ENCODE measurements at places on chromosomes 7 and 10.

- DNase-seq: no peak
These were observed 47.2 kb downstream of the MALSU1 start for GRCh38 chr7:23346316-23346715.

DNA sequence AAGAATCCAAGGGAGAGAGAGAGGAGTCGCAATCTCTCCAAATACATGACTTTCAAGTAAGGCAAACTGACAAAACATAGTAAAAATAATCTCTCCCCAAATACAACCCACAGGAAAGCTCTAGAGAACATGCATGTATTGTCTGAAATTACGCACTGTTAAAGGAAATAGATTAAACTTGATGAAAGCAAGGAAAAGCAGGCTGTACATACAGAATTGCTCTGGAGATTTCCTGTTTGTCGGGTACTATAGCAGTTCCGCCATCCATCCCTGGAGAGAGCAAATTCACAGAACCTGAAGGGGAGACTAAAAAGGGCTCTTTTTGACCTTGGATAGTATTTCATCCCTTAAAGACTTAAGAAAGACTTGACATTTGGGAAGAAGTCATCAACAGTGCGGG lies 170.2 kb upstream of the BET1 start:
- no peak for DNase-seq

DNA sequence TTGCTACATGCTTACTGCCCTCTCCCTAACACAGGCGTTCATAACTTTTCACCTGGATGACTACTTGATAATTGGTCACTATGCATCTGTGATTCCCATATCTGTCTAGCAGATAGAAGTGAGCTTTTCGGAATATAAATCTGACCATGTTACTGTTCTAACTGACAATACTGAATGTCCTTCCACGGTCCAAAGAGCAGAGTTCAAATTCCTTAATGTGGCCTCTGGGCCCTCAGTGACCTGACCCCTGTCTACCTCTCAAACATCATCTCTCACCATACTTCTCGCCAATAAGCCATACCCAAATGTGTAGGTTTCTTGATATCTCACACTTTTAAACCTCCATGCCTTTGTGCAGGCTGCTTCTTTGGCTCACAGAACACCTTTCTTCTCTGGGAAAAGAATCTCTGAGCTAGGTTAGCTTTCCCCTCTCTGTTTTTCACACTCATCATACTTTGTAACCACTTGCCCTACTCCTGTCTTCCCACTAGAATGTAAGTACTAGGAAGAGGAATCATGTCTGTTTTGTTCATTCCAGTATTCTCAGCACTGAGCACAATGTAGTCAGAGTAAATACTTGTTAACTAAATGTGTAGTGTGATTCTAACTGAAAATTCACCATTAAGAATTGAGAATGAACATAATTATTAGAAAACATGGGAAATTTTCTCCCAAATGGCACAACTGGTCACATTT lies 39.2 kb upstream of the LRRC17 start:
- DNase-seq: no peak

DNA sequence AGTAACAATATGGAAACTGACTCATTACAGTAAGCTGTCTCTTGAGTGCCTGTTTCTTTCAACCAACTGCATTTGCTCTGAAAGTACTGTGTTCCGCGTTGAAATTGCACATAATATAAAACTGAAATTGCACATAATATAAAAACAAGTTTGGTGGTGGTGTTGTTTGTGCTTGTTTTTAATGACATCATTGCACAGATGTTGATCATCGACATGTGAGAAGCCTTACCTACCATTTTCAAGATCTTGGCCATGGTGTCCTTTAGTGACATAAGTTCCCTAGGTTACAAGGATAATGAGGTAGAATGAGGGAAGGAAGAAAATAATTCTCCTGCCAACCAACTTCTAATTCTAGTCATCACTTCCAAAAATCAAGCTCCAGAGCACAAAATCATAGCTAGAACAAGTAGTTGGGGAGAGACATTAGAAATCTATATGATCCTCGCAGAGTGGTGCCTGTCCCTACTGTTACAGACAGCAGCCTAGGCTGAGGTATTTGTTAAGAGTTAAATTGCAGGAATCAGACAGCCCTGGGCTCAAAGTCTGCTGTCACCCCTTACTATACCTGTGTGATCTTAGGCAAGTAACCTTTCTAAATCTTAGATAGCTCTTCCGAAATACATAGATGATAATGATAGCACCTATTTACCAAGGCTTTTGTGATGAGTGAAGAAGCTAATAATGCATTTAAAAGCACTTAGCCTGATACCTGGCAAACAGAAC lies 29.3 kb downstream of the DOCK4 start:
- no peak for DNase-seq

GRCh38 chr7:120039138-120039537 lies 233.8 kb upstream of the KCND2 start:
- DNase-seq: no peak

DNA sequence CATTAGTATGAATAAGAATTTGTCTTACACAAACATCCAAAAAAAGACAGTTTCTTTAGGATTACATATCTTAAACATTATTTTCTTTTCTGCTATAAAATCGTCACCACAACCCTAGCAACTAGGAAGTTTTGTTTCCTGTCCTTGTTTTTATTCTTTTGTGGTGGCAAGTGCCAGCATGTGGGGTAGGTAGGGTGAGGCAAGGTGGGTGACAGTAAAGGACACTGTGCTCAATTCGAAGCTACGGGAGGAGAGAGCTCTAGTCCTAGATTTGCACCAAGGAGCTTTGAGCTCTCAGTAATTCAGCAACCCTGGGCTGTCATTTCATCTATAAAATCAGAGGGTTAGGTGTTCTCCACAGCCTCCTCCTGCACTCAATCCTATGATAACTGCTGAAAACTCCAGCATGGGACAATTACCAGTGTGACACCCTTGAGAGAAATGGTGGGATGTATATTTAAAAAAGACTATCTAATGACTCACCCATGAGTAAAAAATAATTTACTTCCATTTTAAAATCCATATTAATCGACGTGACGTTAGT lies 187.1 kb downstream of the FAM107B start:
- DNase-seq: no peak

GRCh38 chr10:22054961-22055360 lies 51.4 kb upstream of the DNAJC1 start:
- no peak for DNase-seq

GRCh38 chr7:101108330-101108857 lies 18.5 kb upstream of the SERPINE1 start:
- no peak for DNase-seq

GRCh38 chr7:43364391-43364790 lies 218.5 kb upstream of the STK17A start:
- DNase-seq: no peak

DNA sequence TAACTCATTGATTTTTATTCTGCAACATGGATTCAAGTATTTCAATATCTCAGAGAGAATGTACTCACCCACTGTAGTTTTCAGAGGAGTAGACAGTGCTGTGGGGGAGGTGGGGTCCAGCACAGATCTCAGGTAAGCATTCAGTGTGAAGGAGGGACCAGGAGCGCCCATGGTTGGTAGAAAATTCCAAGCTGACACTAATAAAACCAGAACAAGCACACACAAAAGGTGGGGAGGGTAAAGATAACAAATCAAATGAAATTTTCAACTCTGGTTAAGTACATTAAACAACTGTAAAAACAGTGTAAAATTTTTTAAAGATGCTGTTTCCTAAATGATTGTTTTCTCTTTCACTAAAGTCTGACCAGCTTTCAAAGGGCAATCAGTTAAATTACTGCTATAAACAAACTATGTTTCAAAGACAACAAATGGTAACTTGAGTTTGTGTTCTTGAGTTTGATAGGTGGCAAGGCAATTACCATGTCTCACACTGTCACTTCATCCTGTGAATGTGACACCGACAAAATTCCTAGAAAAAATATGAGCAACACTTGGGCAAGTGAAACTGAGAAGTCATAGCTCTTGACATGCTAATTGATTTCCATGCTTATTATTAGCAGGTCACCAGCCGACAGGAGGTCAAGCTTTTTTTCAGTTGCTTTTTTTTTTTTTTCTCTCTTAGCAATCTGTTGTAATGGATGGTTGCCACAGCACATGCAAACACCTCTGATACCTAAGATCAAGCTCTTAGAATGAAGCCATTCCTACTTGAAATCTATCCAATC lies 205.8 kb upstream of the SLC26A5 start:
- DNase-seq: no peak

DNA sequence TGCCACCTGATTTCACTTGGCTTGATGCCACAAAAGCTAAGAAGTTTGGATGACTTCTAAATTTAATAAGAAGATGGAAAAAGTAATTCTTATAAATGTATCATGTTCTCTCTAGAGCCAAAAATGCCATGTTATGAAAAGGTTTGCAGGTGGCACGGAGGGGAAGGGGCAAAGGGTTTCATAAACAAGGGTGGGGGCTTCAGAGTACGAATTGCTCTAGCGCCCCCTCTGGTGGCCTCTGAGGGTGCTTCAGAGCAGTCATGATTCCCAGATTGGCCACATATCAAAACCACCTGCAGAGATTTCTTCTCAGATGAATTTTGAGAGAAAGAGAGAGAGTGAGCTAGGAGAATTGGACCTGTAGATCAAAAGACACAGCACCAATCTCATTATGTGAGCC lies 208.6 kb upstream of the YAE1 start:
- no peak for DNase-seq

DNA sequence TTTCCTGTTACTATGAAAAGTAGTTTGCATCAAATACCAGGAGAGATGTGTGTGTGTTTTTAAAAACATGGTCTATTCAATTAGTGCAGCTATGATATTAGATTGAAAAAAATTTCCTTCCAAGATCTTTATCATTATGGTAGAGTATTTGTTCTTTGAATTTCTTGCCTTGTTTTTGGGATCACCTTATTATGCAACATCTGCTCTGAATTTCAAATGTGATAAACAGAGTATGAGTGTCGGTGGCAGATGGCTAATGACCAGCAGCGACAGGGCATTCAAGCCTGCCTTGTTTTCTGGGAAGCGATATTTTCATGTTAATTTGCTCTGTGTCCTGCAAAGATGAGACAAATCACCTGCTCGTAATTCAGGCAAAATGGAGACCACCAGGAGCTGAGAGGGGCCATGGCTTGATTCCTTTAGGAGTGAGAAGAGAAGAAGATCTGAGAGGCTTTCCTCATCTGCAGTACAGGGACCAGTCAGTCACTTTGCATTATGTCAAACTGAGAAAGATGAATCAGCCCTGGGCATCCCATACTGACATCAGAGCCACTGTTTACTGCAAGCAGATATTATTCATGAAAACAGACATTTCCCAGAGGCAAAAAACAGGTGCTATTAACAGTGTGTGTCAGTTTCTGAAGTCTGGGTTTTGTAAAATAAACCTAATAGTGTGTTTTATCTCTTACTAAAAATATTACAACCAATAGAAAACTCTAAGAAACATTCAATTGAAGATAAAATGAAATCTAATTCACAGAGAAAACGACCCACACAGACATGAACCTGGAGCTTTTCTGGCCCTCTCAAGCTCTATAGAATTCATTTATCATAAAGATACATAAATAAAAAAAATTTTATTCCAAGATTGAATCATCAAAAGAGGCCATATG lies 67.6 kb downstream of the CDK6 start:
- DNase-seq: peak; percentile 31

DNA sequence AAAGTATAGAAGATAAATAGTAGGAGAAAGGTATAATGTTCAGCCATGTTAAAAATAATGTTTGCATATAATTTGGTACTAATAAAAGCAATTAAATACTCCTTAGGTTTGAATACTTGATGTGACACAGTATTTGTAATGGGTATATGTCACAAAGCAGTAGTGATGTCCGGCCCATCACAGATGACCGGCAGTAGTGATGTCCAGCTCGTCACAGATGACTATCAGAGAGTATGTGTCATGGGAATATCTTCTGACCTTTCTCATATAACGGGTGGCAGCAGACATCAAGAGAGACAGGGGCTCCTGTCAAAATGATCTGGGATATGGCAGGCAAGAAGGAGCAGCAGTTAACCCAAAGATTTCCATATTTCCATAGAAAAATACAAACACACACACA lies 477.4 kb upstream of the KLF6 start:
- DNase-seq: no peak

GRCh38 chr10:17023386-17024298 lies 106.0 kb downstream of the CUBN start:
- peak; percentile 75 for DNase-seq

GRCh38 chr7:830069-830468 lies 2.2 kb upstream of the SUN1 start:
- DNase-seq: no peak

DNA sequence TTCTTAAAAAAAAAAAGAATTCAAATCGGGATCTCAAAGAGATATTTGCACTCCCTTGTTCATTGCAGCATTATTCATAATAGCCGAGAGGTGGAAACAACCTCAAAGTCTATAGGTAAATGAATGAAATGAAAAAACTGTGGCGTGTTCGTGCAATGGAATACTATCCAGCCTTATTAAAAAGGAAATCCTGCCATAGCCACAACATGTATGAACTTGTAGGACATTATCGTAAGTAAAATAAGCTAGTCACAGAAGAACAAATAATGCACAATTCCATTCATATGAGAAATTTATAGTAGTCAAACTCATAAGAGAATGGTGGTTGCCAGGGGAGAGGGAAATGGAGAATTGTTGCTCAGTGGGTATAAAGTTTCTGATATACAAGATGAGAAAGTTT lies 37.9 kb downstream of the GRK5 start:
- DNase-seq: no peak

DNA sequence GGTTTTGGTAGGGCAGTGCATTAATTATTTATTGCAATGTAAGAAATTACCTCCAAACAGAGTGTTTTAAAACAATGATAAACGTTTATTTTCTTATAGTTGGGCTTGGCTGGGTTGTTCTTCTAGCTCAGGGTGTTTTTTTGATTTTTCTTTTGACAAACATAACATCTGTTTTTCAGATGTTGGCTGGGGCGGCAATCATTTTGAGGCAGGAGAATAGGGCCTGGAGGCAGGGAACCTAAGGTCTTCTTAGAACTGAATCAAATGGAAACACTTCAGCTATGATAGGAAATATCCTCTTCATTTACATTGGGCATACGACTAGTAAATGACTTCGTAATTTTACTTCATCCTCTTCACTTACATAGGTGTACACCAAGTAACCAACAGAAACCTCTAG lies 47.4 kb upstream of the NAMPT start:
- DNase-seq: no peak

- DNase-seq: no peak
These were observed 37.1 kb upstream of the EZH2 start for GRCh38 chr7:148921189-148921588.

GRCh38 chr7:15845868-15846267 lies 159.4 kb upstream of the MEOX2 start:
- DNase-seq: no peak

GRCh38 chr10:78516236-78516635 lies 482.6 kb downstream of the RPS24 start:
- no peak for DNase-seq

GRCh38 chr7:3961857-3962503 lies 660.9 kb downstream of the SDK1 start:
- DNase-seq: no peak

DNA sequence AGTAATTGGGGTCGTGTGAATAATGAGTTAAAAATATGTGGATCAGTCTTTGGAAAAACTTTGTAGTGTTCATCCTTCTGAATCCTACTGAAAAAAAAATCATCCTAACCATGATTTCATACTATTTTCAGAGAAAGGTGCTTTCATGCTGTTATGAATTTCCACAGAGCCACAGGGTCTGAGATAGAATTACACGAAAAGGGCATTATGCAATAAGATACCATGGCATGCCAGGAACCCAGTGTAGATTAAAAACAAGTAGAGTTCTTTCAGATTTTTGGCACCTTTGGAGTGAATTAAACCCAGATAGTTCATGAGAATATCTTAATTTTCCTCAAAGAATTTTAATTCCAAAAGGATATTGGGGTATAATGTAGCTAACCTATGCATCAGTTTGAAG lies 47.5 kb upstream of the AGMO start:
- no peak for DNase-seq

GRCh38 chr10:103506061-103506460 lies 12.6 kb downstream of the NEURL1 start:
- no peak for DNase-seq
